Activated T-cell treated with anti-CD3 and anti-CD28 coated beads, Interleukin-2, amount 50 U/mL, for 48 hours (primary cell): ENCODE measurements at places on chromosomes 6 and 20.

DNA sequence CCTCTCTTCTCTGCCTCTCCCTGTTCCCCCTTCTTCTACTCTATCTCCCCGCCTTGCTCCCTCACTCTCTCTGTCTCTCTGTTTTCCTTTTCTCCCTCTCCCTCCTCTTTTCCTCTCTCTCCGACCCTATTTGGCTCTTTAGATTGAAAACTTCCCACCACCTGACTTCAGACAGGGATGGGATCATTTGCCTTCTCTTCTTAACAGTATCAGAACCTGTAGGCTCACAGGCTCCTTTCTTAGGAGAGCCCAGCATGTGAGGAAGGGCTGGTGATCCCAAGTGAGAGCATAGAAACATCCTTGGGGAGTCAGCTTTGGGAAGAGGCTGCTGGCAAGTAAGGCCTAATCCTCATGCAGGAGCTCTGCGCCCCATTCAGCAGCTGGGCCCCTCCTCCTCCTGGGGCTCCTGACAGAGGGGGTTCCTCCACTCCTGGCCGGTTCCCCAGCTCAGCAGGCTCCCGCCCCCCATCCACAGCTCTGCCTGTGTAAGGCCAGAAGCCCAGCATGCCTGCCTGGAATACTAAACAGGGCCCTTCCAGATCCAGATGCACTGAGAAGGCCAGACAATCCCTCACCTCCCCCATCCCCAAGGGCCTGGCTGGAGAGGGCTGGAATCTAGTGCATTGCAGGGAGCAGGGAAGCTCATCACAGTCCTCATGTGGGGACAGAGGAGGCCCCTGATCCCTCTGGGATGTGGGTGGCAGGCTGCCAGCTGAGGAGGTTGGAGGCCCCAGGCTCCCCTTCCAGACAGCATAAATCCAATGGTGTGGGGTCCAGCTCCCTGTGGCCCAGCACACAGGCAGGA is 93.4 kb downstream of the PTPRT start:
- no peak for DNase-seq

GRCh38 chr6:31120151-31120915 is at the start of gene CDSN:
Gene CDSN (minus strand): TSS chr6:31120446. CDS start chr6:31120419, 27 bp downstream.
- DNase-seq = no peak

DNA sequence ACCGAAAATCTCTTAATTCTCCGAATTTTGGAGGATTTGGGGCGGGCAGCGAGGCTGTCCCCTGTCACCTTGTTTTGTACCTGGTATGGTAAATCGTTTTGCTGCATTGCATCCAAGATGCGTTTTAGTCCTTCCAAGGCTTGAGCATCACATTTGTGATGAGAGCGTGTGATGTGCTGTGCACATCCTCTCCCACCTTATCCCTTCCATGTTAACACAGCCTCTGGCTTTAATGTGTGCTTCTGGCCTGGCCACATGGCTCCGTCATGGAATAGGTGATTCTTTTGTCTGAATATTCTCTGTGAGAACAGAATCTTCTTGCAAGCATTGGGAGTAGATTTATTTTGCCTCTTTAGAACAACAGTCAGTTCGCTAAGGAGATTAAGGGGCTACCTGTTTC is 763 bp downstream of the TMEM14A start:
- DNase-seq = no peak

DNA sequence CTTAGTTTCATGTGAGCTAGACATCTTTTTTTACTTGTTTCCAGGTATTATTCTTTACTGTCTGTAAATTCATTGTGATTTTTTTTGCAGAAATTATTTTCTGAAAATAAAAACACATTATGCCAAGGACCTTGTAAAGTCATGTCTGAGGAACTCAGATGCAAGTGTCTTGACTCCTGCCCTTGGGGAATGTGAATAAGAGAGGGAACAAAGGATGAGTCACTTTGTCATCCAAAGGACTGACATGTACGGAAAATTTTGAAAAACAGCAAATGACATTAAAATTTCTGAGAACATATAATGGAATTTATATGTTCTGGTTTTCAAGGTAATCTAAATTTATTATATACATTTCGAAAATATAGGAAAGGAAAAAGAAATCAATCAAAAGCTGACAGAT is 660.4 kb downstream of the CD109 start:
- no peak for DNase-seq

- DNase-seq = peak; percentile 40
Measured at GRCh38 chr20:44736170-44737021, 9.3 kb upstream of the KCNK15 start.

GRCh38 chr20:31547720-31548298 is 33.6 kb downstream of the HM13 start:
- DNase-seq = no peak

GRCh38 chr6:125868252-125868651 is 77.5 kb downstream of the NCOA7 start:
- no peak for DNase-seq

DNA sequence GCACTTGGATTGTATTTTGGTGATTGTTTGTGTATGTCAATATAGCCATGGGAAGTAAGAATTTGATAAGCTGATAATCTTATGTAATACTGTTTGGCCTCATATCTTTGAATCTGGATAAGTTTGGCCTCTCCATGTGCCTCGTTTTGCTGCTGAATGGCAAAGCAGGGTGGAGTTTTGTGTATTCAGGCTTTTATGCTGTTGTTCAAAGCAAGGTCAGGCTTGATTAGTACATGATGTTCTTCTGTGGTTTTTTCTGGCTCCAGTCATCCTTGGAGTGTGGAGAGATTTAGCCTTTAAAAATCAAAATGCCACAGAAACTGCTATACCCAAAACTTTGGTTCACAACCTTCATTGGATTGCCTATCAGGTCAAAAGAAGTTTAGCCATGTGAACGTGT is 728.9 kb upstream of the GJE1 start:
- DNase-seq = no peak

DNA sequence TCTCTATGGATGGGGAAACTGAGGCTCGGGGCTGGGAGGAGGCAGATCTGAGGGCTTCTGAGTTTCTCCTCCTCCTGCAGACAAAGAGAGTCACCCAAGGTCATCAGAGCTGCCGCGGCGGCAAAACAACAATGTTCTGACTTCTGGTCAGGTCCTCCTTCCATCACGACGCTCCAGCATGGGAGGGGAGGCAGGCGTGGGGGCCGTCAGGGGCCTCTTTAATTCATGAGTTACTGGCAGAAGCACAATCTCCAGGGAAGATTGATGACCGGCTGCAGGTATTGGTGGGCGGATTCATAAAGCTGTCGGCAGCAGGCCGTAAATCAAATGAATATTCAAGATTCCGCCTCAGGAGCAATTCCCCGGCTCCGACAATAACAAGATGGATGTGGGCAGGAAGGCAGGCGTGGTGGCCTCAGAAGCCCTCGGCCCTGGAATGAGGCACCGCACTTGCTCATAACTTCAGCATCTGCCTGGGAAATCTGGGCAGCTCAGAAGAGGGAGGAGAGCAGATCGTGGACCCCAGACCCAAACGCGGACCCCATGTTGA is 19.1 kb downstream of the PCK1 start:
- DNase-seq = no peak

DNA sequence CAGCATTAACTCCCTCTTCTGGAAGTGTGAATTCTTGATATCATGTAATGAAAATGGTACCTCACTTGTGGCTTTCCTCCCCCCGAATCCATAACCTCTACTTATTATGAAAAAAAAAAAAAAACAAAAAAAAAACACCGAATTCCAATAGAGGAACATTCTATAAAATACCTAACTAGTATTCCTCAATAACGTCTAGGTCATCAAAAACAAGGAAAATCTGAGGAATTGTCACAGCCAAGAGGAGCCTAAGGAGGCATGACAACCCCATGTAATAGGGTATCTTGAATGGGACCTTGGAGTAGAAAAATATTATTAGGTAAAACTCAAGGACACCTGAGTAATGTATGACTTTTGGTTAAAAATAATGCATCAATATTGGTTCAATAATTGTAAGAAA is 38.9 kb upstream of the POLR1H start:
- no peak for DNase-seq

DNA sequence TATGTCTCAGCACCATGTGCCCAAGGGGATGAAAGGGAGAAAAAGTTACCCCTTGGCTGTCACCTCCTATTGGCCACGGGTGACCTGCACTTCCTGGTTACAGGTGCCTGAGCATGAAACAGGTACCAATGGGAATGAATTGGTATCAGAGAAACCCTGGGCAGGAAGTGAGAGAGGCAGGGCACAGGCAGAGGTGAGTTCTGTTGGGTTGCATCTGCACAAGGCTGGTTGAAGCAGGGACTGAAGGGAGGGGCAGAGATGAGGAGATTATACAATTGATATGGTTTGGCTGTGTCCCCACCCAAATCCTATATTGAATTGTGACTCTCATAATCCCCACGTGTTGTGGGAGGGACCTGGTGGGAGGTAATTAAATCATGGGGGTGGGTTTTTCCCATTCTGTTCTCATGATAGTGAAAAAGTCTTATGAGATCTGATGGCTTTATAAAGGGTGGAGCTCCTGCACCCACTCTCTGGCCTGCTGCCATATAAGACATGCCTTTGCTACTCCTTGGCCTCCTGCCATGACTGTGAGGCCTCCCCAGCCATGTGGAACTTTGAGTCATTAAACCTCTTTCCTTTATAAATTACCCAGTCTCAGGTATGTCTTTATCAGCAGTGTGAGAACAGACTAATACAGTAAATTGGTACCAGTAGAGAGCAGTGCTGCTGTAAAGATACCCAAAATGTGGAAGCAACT is 291.8 kb downstream of the LRFN2 start:
- DNase-seq = peak; percentile 16

GRCh38 chr6:105667056-105667455 is 264.2 kb upstream of the PREP start:
- DNase-seq = no peak

GRCh38 chr6:12785301-12785700 is 68.7 kb downstream of the PHACTR1 start:
- DNase-seq = no peak

DNA sequence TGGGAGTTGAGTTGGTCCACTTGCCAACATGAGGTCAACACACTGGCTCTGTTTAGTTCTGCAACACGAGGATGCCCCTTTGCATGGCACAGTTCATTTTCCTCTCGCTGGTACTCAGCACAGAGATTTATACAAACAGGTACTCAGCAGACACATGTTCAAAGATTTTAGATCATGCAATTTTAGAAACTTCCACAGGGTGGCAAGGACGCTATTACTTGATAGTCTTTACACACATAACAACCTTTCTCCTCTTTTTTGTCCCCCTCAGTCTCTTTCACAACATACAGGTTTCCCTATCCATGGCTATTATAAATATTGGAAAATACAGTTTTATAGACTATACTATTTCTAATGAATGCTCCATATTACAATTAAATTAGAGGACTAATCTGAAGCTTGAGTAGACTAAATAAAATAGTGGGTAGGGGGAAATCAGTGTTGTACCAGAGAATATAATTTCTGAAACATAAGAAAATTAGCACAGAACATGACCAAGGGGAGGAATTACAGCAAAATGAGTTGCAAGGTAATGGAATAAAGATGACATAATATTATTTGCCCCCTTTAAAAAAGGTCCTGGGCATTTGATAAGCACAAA is 331.8 kb upstream of the BTBD3 start:
- no peak for DNase-seq

DNA sequence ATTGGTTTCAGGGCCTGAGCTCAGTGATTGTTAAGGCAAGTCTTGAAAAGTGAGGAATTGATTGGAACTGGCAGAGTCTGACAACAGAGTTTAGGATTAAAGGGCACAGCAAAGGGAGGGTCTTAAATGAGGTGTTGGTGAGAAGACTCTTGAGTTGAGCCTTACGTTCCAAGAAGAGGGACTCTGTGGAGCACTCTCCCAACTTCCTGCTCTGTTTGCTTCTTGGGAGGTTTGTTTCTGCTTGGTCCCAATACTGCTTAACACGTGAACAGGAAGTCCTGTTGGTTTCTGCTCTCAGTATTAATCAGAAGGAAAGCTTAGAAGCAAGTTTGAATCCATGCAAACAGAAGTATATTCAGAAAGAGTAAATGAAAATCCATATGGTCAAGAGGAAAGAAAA is 15.6 kb upstream of the SYNDIG1 start:
- no peak for DNase-seq

DNA sequence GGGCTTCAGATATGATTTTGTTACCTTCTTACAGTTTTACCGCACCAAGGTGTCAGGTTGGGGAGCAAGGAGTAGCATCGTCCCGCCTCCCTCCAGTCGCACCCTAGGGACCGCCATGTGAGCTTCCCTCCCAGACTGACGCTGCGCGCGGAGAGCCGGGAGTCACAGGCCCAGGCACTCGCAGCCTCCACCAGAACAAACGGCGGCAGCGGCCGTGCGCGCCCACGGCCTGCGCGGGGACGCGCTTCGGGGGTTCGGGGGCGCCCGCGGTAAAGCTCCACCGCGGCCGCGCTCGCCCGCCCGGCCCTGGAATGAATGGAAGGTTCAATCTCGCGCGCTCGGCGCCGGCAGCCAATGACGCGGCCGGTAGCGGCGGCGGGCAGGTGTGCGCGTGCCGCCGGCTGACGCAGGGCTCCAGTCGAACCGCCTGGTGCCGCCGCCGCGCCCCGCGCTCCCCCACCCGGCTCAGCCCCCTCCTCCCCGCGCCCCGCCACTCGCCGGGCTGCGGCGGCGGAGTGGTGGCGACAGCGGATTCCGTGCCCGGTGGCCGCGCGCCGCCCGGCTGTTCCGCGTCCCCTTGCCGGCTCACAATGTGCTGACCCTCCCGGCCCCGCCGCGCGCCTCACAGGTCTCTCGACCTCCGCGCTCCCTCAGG is 16.5 kb upstream of the LIN28B start:
- DNase-seq = no peak

GRCh38 chr6:51105357-51105756 is 286.7 kb downstream of the TFAP2B start:
- no peak for DNase-seq

GRCh38 chr20:10559266-10559665 is 114.5 kb downstream of the JAG1 start:
- DNase-seq = no peak
